ENCODE measurements at places on chromosomes 12 and 14. TPM values are rescaled to one million over a fixed set of nuclear protein-coding genes. Genes with fewer than 3 reads are reported as not detected.

B4GALNT3 gene
- 0.07 TPM for total RNA-seq

COX8C gene
- total RNA-seq = not detected

RAD9B gene
- 0.51 TPM for total RNA-seq

GPR137C gene
- total RNA-seq = 0.07 TPM

LIN7A gene
- total RNA-seq = 0.02 TPM

SDS gene
- 0.22 TPM for total RNA-seq

GRIP1 gene
- total RNA-seq = 0.75 TPM

TTC5 gene
- 11.7 TPM for total RNA-seq

NUDT14 gene
- total RNA-seq = 16.3 TPM
